RKO (cell line): ENCODE measurements at places on chromosomes 1 and 21.

GRCh38 chr1:2074944-2075740 is 24.9 kb downstream of the PRKCZ start:
- no peak for DNase-seq

GRCh38 chr1:1144122-1144842 is 28.4 kb upstream of the C1orf159 start:
- no peak for DNase-seq

DNA sequence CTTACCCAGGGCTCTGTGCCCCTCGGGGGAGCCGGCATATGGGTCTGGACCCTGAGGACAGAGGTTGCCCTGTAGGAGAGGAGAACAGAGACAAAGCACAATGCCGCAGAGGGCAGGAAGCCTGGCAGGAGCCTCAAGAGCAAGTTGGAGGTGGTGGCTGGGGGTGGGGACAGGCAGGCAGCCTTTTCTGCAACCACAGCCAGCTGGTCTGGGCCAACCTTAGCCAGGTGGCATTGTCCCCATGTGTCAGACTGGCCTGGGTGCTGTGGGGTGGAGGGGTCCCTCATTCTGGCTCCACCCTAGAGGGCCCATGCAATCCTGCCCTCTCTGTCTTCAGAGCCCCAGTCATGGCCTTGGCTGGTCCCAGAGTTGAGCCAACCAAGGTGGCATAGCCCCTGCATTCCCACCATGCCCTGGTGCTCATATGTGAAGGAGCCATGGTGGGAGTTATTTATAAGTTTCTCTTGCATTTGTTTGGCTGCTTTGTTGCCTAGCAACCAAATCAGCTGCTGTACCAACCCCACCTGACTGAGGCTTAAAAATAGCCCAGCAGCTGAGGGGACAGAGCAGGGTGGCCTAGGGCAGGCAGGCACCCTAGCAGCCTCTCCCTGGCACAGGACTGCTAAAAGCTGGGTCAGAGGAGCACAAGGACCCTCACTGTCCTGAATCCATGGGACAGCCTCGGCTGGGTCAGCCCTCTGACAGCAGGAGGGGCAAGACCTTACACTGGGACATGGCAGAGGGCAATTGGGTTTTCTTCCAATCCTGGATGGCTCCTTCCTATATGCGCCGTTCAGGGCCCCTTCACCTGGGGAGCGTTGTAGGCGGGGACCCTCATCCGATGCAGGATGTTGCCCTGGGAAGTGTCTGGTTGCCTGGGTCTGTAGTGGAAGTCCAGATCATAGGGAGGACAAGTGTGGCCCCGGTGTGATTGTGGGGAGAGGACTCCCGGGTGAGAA is 19.5 kb downstream of the MAP7D1 start:
- no peak for DNase-seq

DNA sequence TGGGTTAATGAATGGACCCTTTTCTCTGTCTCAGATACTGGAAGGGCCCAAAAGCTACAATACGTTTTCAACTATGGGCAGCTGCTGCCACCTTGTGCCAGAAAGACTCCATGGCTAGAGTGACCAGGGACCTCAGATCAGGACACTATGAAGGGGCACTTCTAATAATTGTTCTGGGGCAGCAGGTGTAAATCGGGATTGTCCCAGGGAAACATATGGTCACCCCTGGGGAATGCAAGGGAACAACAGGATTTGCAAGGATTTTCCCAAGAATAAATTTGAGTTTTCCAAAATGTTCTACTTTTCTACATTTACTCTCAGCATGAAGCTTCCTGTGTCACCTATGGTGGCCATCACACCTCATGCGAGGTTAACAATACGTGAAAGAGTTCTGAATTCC is 12.0 kb upstream of the FCAMR start:
- DNase-seq, result peak; percentile 46

DNA sequence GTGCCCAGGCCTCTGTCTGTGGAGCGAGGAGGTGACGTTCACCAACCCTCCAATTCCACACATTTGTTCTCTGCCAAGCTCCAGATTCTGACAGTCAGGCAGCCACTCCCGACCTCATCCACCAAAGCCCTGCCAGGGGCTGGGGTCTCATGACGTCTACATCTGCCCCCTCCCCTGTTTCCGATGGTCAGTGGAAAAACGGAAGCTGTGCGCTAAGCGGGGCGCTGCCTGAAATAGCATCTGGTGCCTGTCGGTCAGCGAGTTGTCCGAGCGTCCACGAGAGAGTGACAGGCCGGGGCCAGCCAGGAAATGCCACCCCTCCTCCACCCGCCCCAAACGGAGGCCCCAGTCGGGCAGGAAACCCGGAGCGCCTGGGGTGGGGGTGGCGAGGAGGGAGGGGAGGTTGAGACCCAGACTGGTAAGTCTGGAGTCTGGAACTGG is 3.2 kb upstream of the TAL1 start:
- DNase-seq, result no peak

GRCh38 chr1:215636258-215636965 is 69.3 kb downstream of the KCTD3 start:
- no peak for DNase-seq

GRCh38 chr1:228737601-228738041 is 2.3 kb downstream of the RHOU start:
- no peak for DNase-seq

DNA sequence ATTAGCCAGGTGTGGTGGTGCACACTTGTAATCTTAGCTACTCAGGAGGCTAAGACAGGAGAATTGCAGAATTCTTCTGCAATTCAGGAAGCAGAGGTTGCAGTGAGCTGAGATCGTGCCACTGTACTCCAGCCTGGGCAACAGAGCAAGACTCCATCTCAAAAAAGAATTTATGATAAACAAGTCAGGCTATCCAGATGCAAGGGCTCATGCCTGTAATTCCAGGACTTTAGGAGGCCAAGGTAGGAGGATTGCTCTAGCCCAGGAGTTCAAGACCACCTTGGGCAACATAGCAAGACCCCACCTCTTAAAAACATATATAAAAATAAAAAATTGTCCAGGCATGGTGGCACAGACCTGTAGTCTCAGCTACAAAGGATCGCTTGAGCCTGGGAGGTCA is 10.5 kb upstream of the CBR3 start:
- no peak for DNase-seq

DNA sequence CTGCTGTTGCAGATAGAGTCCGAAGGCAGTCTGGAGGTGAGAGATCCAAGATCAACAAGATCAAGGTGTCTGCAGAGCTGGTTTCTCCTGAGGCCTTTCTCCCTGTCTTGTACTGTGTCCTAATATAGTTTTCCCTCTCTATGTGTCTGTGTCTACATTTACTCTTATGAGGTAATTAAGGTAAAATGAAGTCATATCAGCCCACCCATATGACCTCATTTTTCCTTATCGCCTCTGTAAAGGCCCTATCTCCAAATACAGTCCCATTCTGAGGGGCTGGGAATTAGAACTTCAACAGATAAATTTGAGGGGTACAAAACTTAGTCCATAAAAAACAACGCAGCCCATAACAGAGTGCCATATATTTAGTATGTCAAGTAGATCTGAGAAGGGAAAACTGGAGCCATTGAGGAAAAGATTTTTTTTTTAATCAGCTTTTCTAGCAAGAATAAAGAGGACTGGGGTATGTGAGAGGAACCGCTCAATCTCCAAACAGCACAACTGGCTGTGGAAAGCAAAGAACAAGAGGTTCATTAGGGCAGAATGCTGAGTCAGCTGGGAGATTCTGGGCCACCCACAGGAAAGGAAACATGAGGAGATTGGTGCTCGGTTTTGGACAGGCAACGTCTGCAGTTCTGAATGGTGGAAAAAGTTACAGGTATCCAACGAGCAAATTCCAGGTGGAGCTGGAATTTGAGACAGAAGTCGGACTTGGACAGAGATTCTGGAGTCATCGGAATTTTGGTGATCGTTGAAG is 65.7 kb downstream of the MAP3K21 start:
- no peak for DNase-seq

GRCh38 chr1:166184897-166185296 is 18.1 kb upstream of the FAM78B start:
- peak; percentile 25 for DNase-seq

DNA sequence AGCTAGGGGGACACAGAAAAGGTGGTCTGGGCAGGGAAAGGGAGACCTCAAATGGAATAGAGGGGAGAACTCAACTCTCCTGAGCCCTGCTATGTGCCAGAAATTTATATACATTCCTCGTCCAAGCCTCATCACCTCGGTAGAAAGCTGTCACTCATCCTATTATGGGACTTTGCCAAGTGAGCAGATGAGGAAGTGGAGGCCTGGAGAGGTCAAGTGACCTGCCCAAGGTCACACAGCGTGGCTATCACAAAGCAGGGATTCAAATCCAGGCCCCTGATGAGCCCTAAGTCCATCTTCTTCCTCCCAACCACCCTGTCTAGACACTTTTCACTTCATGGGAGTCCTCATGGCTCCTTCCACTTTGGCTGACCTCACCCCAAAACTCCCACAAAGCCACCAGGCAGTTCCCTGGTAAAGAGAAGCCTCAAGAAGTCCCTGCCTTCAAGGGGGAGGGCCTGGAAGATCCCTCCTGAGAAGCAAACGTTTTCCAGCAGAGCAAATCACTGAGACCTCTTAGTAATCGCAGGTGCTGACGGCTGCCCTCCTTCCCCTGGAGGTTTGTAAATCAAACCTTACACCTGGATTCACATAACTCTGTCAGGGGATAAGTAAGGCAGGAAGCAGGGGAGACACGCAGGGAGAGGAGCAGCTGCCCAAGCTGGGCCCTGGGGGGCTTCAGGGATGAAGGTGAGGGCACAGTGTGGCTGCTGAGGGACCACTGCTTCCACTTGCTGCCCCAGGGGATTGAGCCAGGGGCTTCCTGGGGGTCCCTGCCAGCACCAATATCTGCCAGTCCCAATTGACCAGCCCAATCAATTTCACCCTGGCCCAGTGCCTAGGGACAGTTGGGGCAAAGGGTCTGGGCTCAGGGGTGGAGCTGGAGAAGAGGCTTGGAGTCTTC is 351.2 kb downstream of the MATN1 start:
- no peak for DNase-seq

GRCh38 chr1:101183388-101183699 is 53.5 kb upstream of the S1PR1 start:
- DNase-seq, result no peak

- no peak for DNase-seq
Measured at GRCh38 chr1:52668711-52669110, 29.4 kb downstream of the COA7 start.

GRCh38 chr1:241525026-241525425 is 5.5 kb upstream of the FH start:
- no peak for DNase-seq

DNA sequence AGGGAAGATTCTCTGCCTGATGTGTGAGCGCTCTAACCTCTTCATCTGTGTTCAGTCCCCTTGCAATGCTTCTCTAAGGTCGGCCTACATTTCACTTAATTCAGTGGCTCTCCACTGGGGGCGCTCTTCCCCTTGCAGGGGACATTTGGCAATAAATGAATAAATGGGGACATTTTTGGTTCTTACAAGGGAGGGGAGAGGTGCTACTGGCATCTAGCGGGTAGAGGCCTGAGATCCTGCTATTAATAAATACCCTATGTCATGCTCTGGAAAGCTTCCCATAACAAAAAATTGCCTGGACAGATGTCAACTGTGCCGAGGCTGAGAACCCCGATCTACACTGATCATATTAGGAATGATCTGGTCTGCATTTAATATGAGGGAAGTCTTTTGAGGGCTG is 25.9 kb upstream of the DNAJC11 start:
- peak; percentile 72 for DNase-seq

DNA sequence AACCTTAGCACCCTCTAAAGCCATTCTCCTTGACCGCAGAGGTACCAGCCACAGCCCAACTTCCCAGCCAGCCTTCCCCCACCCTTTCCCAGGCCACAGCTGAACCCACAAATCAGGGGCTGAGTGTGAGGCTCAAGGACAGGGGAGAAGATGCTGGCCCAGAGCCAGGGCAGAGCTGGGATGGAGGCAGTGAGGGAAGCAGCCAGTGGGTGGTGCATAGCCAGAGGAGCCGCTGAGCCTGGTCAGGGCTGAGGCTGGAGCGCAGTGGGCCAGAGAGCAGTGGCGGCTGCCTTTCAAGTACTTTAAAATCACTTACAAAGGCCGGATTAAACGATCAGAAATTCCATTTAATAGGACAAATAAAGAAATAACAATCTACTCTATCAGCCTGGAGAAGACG is 36.3 kb downstream of the DMAP1 start:
- DNase-seq, result no peak

- DNase-seq, result peak; percentile 90
Measured at GRCh38 chr1:155000726-155001424, 1.7 kb upstream of the ZBTB7B start.

- DNase-seq, result no peak
Measured at GRCh38 chr1:79303040-79303439, 296.5 kb upstream of the ADGRL4 start.

DNA sequence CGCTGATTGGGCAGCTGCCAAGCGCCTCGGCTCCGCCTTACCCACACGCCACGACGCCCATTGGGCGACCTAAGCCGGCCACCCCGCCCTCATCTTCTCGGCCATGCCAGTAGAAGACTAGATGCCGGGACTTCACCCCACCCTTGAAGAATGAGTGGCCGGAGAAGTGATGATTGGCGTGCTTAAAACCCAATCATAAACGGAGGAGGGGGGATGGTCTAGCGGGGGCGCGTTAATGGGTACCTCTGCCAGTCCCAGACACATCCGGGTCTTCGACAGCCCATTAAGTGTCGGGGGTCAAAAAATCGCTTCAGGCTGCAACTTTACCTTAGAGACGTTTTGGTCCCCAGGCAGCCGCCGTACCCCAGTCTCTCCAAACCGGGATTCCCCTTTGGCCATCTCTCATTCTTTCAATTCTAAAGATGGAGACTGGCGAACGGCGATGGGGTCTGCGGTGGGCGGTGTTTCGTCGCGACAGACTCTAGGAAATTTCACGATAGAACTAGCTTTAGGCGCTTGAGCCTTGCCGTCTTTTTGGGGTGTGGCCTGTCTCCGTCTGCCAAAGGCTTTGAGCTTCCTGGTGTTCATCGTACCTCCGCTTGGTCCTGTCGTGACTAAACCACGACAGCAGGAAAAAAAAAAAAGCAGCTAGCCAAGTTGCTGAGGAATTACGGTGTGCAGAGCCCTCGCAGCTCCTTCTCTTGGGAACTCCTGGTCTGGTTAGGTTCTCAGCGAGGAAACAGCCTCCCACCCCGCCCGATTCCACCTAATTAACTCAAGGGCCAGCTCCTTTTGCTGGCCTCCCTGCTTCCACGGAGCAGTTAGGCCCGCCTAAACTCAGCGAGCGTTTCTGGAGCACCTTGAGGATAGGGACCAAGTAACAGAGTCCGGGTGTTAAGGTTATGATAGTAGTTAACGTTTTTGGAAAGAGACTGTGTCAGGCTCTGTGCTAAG is at the start of gene GATAD2B:
Gene GATAD2B, minus strand, starts transcription at position 1 of the 954 bp plus-strand sequence. CDS start 94,625 bp downstream, outside the sequence.
- DNase-seq, result peak; percentile 100

DNA sequence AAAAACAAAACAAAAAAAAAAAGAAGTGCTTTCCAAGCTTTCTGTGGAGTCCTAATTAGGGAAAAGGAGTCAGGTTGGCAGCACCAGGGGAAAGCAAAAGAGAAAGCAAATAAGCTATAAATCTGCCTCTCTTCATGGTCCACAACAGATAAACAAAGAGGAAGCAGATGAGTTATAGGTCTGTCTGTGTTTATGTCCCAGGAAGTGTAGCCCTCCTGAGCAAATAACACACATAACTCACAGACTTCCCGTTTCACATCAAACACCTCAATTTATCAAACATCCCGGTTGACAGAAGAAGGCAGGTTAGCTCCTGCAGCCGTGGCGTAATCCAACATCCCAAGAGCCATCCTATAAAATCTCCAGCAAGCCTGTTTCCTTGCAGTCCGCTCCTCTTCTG is 5.6 kb upstream of the SLC2A5 start:
- DNase-seq, result no peak

- no peak for DNase-seq
Measured at GRCh38 chr1:230825761-230826160, 42.6 kb downstream of the C1orf198 start.
